ENCODE measurements at places on chromosomes 11 and 22.

DNA sequence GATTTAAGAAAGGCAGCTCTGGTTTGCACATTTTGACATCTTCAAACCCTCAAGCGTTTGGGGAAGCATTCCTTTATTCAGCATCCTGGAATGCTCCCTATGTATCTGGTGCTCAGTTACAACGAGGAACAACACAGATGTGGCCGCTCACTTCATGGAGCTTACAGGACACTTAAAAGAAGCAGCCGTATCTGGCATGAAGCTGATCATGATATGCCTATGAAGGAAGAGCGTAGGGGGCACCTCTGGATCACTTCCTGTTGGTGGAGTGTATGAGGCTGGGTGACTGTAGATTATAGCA is 72.3 kb upstream of the TP53I11 start:
- no peak for DNase-seq

DNA sequence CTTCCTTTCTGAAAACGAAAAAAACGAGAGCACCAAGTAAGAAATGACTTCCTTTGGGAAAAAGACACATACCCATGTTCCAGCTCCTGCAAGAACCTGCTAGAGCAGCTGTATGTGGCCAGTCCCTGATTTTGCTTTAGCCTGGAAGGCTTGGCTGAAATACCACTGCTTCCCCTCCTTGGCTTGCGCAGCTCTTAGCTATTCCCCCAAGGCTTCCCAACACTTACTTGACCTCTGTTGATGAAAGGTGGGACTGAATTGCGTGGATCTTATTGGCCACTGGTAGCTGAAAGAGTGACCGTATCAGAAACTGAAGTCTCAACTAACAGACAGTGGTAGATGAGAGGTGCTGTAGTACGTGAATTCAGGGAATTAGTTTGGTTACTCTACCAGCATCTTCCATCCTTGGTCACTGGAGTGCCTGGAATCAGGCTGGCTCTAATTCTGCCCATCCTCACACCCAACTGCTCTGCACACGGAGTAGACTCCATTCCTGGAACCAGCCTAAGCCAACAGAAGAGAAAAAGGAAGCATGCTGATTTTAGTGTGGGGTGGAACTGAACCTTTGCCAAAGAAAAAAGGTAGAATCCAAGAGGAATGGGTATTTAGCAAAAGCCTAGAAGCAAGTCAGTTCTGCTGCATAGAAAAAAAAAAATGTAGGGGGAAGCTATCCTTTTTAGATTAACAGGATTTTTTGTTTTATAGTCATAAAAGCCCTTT is 73.8 kb upstream of the CRTAM start:
- DNase-seq: no peak

- no peak for DNase-seq
Measured at GRCh38 chr11:83285151-83285770, 906 bp downstream of the CCDC90B start.

GRCh38 chr22:36790648-36791047 is 14.7 kb upstream of the IFT27 start:
- DNase-seq: no peak

- DNase-seq: no peak
Measured at GRCh38 chr11:106904826-106905225, 113.5 kb downstream of the GUCY1A2 start.

- DNase-seq: no peak
Measured at GRCh38 chr22:17106161-17106784, 14.9 kb downstream of the TMEM121B start.

- DNase-seq: no peak
Measured at GRCh38 chr11:43916621-43917020, 25.8 kb upstream of the C11orf96 start.

DNA sequence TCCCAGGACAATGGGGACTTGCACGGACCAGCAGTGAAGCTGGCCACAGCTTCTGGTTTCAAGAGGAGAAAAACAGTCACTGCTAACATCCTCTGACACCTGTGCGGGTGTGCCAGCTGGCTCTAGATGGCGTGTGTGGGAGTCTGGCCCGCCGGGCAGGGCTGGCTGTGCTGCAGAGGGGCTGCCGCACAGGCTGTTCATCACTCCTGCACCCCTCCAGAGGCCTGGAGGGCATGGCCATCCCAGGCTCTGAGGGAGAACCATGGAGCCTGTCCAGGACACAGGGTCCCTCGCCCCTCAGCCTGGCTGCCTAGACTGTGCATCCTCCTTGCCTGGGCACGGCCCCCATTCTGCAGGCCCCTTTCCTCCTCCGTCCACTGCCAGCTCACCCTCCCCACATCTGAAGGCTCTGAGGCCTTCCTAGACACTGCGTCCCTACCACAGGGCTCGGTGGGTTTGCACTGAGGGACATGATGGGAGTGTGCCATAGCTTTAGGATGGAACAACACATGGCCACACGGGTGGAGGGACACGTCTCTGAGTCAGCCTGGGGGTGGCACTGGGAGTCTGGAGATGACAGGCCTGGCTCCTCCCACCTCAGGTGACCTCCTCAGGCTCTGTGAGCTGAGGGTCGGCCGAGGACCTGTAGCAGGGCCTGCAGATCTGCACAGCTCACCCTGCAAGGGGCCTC is 42.1 kb upstream of the GNB1L start:
- DNase-seq: no peak

DNA sequence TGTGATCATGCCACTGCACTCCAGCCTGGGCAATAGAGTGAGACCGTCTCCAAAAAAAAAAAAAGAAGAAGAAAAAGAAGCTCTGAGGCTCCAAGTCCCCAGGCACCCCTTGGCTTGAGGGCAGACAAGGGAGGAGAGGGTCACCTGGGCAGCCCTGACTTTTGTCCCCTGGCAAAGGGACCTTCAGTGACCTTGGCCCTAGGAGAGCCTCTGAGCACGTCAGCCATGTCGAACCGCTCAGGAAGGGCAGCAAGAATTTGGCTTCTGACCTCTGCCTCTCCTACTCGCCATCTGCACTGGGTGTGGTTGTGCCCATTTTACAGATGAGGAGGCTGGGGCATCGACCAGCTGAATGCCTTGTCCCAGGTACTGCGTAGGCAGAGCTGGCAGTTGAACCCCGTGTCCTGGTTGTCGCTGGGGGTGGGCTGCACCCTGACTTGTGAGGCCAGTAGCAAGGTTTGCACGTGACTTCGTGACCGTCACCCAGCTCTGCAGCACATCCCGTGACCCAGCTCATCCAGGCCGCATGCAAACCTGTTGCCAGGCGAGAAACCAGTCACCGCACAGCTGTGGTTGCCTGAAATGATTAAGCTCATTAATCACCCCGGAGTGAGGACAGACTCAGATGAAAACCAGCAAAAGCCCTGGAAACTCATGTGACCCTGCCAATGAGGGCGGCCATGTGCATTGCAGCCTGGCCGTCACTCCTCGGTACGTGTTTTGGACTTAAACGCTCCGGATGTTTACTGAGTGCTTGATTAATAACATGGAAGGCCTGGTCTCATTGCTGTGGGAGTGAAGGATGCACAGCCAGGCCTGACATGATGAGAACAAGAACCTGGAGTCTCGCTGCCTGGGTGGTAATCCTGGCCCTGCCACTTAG is 47.7 kb upstream of the PPP6R3 start:
- no peak for DNase-seq

GRCh38 chr11:71080239-71081097 is 171.9 kb downstream of the SHANK2 start:
- peak; percentile 64 for DNase-seq

- no peak for DNase-seq
Measured at GRCh38 chr11:35550374-35551036, 25.1 kb upstream of the PAMR1 start.

GRCh38 chr11:126396965-126397364 is 41.5 kb downstream of the ST3GAL4 start:
- no peak for DNase-seq

- no peak for DNase-seq
Measured at GRCh38 chr11:120964857-120965256, 59.0 kb upstream of the TBCEL start.

GRCh38 chr11:26730414-26731083 is 8.7 kb upstream of the SLC5A12 start:
- no peak for DNase-seq

DNA sequence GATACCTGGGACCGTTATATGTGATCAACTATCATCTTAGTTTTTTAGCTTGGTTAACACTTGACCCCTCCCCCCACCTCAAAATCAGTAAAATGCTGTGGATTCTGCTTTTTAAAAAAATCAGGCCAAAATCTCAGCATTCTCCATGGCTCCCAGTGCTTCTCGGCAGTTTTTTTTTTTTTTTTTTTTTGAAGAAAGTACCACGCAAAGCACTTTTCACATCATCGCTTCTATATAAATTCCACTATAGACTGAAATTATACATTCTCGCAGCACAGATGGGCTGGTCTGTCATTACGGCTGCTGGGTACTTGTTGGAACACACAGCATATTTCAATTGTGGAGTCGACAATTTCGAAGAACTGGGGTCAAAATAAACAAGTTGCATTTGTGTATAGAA is 67.7 kb upstream of the PPARA start:
- no peak for DNase-seq

- DNase-seq: no peak
Measured at GRCh38 chr11:106828576-106828975, 189.7 kb downstream of the GUCY1A2 start.

- DNase-seq: peak; percentile 62
Measured at GRCh38 chr11:110069158-110069737, 23.9 kb upstream of the ZC3H12C start.

- no peak for DNase-seq
Measured at GRCh38 chr22:39021552-39022250, 774 bp downstream of the APOBEC3D start.

DNA sequence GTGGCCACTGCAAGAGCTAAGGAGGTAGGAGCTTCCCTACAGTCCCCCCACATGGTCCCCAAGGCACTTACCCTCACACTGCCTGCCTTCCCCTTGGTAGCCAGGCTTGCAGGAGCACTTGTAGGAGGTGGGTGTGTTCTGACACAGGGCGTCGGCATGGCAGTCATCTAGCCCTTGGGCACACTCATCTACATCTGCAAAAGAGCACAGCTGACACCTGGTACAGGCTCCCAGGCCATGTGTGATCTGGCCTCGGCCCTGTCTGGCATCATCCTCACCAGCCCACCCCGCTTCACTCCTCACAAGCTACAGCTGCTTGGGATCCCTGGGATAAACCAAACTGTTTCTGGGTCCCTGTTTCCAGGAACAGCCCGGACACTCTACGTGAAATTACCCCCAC is 1.8 kb downstream of the SCUBE2 start:
- no peak for DNase-seq

- DNase-seq: no peak
Measured at GRCh38 chr11:46521961-46522681, 71.7 kb downstream of the AMBRA1 start.

GRCh38 chr22:36215981-36216380 is 14.4 kb upstream of the APOL4 start:
- DNase-seq: no peak

Measured in NCI-H460 (cell line).